Stimulated activated CD4-positive, alpha-beta T cell treated with anti-CD3 and anti-CD28 coated beads, Interleukin-2, amount 100 ng/mL, for 4 hours (primary cell): ENCODE measurements at places on chromosomes 13 and 19.

GRCh38 chr13:54742984-54743383, 1714.4 kb downstream of the OLFM4 start:
- no peak for DNase-seq

DNA sequence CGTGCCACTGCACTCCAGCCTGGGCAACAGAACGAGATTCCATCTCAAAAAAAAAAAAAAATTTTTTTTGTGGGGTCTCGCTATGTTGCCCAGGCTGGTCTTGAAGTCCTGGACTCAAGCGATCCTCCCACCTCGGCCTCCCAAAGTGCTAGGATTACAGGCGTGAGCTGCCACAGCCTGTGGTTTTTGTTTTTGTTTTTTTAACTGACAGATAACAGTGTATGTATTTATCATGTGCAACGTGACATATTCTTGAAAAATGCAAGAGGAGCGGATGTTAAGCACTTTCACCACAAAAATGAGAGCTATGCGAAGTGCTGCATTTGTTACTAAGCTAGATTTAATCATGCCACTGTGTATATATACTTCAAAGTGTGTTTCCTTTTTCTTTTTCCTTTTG, 49.0 kb downstream of the ARHGEF18 start:
- DNase-seq, result no peak

DNA sequence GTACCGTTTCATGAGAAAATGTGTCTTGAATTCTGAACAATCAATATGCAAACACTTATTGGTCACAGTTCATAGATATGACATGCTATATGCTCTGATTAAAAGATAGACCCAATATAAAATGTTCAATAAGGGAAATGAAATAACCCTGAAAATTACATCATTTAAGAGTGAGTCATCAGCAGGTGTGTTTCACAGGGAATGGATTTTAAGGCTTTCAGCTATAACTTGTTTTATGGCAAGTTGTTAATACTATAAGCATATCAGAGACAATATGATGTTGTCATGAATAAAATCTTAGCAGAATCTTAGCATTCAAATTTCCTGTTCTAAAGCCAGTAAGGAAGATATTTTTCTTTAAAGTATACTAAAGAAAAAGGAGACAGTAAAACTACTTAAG, 483.4 kb upstream of the PCDH9 start:
- no peak for DNase-seq

- no peak for DNase-seq
These were observed 825 bp downstream of the GMIP start for GRCh38 chr19:19642506-19643157.

DNA sequence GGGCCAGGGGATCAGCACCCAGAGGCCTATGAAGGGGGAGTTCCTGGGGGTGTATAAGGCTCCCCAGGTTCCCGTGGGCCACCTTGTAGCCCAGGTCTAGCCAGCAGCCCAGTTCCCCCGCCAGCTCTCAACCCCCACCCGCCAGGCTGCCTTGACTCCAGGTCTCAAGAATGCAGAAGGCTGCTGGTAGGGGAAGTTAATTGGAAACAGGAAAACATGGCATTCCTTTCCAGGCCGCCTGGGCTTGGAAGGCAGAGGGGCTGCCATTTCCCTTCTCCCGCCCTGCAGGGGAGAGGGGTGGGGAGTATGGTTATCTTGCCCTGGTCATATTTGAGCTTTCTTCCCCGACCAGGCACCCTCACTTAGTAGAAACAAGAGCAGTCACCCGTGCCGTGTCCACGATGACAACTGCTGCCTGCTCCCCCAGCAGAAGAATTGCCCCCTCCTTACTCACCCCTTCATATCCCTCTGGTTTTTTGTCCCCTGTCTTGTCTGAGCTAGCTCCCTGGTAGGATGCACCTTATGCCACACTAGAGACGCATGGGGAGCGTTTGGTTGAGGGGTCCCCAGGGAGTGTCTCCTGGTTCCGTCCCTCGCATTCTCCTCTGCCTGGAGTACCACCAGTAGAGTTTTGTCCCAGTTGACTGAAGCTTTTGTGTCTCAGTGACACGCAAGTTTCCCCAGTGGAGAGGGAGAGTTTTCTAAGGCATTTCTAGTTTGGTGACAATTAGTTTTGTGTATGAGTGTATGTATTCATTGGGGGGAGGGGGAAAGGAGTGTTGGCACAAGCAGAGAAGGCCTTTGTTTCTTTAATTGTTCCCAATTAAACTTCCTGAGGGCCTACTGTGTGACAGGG, 4.5 kb downstream of the BICRA start:
- DNase-seq, result no peak

DNA sequence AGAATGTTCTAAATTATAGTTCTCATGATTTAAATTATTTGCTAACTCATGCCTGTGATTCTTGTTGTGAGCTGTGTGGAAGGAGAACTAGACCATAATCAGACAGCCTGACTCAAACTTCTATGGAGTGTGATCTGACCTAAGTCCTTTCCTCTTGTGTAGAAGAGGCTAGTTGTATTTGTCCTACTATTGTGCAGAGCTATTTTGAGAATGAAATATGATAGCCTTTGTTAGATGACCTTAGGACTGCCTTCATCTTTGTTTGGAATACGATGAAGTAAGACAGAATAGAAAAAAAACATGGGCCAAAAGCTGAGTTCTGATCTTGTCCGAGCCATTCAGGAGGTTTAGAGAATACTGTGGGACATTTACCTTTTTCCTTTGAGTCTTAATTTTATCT, 119.4 kb downstream of the STOML3 start:
- DNase-seq, result no peak

- no peak for DNase-seq
These were observed 22.9 kb downstream of the PPP5C start for GRCh38 chr19:46369817-46370216.

DNA sequence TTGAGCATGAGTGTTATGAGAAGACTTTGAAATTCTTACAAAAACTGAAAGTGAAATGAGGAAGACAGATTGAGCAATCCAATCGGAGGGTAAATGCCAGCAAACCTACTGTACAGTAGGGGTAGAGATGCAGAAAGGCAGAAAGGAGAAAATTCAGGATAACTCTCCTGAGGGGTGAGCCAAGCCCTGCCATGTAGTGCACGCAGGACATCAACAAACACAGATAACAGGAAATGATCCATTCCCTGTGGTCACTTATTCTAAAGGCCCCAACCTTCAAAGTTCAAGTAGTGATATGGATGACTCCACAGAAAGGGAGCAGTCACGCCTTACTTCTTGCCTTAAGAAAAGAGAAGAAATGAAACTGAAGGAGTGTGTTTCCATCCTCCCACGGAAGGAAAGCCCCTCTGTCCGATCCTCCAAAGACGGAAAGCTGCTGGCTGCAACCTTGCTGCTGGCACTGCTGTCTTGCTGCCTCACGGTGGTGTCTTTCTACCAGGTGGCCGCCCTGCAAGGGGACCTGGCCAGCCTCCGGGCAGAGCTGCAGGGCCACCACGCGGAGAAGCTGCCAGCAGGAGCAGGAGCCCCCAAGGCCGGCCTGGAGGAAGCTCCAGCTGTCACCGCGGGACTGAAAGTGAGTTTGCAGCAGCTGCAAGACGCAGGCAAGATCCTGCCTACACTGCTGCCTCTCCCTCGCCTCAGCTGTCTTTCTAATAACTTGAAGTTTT, at the start of gene TNFSF13B:
Gene TNFSF13B, plus strand, starts transcription at position 118 of the 728 bp plus-strand sequence. Its CDS starts 178 bp downstream, at position 296.
- DNase-seq, result peak; percentile 32

- no peak for DNase-seq
These were observed 60.3 kb downstream of the RAB20 start for GRCh38 chr13:110501188-110501587.

DNA sequence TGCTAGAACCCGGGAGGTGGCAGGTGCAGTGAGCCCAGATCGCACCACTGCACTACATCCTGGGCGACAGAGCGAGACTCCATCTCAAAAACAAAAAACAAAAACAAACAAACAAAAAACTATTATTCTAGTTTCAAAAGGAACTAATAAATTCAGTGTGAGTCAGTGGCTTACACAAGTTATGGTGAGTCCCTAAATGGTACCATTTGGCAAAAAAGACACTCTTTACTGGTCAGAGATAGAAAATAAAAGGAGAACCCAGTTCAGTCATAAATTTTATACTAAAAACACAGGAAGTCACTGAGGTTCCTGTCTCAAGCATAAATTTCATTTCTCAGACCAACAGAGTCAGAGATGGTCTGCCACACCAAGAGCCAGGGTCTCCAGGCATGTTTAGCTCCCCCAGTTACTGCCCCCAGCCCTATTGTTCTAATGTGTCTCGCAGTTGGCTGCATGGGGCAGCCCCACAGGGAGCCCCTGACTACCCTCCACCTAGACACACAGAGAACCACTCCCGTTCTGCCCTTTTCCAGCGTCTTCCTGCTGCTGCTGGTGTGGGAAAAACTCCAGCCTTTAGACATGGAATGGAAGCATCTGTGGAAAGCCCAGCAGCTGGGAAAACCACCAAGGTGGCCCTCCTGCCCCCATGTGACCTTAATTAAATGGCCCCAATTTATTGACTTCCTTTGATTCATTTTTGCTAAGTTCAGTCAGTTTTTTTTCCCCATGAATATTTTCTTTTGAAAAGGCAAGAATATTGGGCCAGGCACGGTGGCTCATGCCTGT, 12.2 kb downstream of the THSD1 start:
- DNase-seq, result no peak

DNA sequence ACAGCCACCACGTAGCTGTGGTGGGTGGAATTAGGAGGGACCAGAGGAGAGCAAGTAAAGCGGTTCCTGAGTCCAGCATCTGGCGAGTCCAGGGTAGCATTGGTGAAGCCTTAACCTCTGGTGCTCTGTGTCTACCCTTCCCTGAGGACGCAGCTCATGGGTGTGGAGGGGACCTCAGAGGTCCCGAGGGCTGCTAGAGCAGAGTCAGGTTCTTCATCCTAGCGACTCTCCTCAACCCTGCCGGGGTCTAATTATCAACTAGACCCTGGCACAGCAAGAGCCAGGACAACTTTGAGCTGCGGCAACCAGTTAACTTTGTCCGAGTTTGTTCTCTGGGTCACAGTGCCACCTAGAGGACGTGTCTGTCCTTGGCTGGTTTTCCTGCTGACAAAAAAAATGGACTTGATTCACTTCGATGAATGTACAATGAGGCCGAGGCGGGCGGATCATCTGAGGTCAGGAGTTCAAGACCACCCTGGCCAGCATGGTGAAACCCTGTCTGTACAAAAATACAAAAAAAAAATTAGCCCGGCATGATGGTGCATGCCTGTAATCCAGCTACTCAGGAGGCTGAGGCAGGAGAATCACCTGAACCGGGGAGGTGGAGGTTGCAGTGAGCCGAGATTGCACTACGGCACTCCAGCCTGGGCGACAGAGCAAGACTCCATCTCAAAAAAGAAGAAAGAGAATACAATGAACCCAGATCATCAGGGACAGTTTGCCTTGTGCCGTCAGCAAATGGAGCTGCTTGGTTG, 25.0 kb downstream of the TSSK6 start:
- DNase-seq, result peak; percentile 69

GRCh38 chr19:41263042-41263849, 926 bp upstream of the HNRNPUL1 start:
- DNase-seq, result peak; percentile 61

- DNase-seq, result no peak
These were observed 89.0 kb upstream of the CLDN10 start for GRCh38 chr13:95463531-95463930.

DNA sequence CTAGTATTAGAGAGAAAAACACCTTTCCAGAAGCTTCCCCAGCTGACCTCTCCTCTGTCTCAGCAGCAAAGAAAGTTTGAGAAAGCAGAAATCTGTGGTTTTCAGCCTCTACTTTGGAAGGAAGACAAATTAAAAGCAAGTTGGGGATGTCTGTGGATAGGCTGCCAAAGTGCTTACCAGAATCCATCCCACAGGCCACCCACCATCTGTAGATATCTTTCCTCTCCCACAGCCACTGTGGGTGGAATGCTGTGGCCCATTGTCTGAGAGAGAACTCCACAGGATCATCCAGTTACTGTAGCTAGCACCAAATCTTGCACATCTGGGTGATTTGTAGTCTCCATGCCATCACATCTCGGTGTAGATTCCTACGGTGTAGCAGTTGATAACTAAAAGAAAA, 133.5 kb downstream of the DNAJC15 start:
- no peak for DNase-seq

DNA sequence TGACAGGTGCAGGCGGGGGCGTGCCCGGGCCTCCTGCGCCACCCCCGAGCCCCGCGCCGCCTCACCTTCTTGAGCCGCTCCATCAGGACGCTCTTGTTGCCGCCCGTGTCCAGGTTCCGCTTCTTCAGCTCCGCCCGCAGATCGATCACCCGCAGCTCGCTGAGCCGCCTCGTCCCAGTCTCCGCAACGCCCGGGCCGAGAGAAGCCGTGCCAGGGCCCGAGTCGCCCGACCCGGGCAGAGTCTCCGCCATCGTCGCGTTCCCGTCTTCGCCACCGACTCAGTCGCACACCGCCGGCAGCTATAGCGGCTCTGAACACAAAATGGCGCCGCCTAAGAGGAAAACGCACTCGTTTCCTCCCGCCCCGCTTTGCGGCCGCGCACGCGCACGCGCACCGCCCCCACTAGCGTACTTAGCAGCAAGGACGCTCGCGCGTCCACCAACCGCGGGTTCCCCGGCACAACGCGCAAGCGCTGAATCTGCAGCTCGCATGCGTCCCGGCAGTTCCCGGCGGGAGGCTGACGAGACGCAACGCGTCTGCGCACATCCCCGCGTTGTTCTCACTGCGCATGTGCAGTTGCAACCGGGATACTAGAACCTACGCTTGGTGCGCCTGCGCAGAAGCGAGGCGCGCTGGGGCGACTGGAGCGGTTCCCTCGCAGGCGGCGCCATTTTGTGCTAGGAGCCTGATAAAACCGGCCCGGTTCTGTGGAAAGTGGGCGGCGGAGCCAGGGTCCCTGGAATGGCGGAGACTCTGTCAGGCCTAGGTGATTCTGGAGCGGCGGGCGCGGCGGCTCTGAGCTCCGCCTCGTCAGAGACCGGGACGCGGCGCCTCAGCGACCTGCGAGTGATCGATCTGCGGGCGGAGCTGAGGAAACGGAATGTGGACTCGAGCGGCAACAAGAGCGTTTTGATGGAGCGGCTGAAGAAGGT, at the start of the genes SAFB and SAFB2:
Gene SAFB, plus strand, starts transcription at position 619 of the 932 bp plus-strand sequence. Its CDS starts 123 bp downstream, at position 742.
Gene SAFB2, minus strand, starts transcription at position 312 of the 932 bp plus-strand sequence. Its CDS starts 61 bp downstream, at position 251.
- DNase-seq, result peak; percentile 100

- DNase-seq, result no peak
These were observed 1.9 kb upstream of the ITM2B start for GRCh38 chr13:48231080-48231479.

DNA sequence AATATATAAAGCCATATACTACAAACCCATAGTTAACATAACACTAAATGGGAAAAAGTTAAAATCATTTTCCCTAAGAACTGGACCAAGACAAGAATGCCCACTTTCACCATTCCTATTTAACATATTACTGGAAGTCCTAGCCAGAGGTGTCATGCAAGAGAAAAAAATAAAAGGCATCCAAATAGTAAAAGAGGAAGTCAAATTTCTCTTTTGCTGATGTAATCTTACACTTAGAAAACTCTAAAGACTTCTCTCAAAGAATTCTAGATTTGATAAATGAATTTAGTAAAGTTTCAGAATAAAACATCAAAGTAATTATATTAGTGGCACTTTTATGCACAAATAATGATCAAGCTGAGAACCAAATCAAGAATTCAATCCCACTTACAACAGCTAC, 678.9 kb upstream of the SLITRK5 start:
- DNase-seq, result no peak

- DNase-seq, result no peak
These were observed 192.3 kb downstream of the SHISA2 start for GRCh38 chr13:25859528-25859927.
